ENCODE measurements at places on chromosomes 5 and 9.

DNA sequence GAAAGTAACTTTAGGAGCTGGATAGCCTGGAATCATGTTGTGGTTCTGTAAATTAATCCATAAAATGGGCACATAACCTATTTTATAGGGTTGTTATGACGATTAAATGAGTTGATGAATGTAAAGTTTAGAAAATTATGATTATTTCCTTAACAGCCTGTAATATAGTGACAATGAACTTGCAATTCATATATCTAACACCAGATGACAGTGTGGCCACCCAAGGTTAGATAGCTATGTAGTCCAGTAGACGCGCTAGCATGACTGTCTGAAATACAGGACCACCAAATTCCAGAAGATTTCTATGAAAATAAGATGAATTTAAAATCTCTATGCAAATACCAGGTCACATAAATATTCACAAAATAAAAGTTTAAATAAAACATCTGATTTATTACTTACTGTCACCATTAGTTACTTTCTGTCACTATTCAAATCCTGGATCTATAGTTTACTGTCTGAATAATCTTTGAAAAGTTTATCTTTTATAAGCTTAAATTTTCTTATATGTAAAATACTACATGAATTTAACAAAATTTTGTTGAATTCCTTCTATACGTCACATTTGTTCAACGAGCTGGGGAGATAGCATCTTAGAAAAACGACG, 26.1 kb upstream of the MACIR start:
- no peak for DNase-seq

- no peak for DNase-seq
These were observed 150.8 kb downstream of the MEF2C start for GRCh38 chr5:88732181-88732633.

DNA sequence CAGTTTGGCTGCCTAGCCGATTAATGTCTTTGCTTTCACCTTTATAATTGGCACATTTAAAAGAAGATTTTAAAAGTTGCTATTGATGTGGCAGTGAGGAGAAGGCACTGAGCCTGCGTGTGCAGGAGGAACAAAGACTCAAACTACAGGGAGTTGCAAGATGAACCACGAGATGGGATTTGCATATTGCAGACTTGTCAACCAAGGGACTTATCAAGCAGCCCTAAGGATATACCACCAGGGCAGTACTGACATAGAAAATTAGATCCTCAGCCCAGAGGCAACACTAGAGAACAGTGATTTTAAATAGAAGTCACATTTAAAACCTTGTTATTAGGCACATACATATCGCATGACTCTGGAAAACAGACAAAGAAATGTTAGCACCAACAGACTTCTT, 342.6 kb downstream of the GLIS3 start:
- DNase-seq: no peak

DNA sequence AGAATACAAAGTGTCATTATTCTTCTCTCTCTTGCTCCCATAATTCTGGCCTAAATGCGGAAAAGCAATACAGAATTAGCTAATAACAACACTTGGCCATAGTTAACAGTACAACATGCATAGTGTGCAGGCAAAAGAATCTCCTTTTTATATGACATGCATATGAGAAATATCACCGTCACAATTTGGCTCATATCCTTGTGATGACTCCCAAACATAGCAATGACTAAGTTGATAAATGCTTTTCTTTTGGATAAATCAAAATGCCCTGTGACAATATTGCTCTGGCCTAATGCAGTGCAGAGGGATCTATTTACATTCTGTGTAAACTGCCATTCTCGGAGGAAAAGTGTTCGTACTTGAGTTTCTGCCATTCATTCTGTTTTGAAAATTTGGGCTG, 121.9 kb upstream of the GHR start:
- no peak for DNase-seq

DNA sequence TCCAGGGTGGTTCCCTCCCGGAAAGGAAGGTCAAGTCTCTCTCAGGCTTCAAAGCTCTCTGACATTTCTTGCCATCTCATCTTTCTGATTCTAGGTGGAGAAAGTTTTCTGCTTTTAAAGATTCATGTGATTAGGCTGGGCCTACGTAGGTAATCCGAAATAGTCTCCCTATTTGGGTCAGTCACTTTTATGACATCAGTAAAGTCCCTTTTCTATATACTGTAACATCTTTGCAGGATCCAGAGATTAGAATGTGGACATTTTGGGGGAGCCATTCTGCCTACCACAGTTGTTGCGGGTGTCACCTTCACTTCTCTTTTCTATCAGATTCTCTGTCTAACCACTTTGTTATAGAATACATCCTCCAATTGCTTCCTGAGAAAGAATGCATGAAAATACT, 1.9 kb upstream of the RNF180 start:
- DNase-seq: no peak

- DNase-seq: no peak
These were observed 207.9 kb downstream of the C9orf50 start for GRCh38 chr9:129412814-129413536.

DNA sequence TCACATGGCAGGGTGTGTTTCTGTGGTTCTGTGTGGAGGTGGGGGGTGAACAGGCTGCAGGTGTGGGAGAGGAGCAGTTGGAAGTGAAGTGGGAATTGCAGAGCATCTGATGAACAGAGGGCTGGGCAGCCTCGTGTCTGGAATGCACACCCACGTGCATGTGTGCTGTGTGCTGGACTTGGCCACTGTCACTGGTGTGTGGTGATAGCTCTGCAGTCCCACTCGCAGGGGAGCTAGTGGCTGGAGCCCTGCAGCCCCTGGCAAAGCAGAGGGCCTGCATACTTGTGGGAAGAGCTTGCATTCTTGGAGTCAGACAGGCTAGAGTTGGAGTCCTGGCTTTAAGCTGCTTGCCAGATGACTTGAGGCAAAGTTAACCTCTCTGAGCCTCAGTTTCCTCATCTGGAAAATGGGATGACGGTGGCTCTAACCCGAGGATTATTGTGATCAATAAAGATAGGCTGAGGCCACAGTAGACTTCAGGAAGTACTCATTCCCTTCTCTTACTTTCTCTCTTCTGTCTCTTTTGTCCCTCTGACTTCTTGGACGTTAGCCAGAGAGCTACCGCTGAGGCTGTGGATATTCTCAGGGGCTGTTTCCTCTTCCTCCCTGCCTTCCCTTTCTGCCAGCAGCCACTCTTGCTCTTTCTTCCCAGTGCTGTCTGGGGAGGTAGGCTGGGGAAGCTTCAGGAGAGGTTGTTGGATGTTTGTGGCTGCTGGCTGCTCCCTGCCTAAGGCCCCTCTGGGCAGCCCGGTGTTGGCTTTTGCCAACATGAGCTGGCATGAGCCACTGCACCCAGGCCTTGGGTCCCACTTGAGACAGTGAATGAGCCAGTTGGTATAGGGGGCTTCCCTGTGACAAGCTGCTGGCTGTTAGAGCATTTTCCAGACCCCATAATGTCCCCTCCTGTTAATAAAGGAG, 18.3 kb downstream of the PSAT1 start:
- no peak for DNase-seq

DNA sequence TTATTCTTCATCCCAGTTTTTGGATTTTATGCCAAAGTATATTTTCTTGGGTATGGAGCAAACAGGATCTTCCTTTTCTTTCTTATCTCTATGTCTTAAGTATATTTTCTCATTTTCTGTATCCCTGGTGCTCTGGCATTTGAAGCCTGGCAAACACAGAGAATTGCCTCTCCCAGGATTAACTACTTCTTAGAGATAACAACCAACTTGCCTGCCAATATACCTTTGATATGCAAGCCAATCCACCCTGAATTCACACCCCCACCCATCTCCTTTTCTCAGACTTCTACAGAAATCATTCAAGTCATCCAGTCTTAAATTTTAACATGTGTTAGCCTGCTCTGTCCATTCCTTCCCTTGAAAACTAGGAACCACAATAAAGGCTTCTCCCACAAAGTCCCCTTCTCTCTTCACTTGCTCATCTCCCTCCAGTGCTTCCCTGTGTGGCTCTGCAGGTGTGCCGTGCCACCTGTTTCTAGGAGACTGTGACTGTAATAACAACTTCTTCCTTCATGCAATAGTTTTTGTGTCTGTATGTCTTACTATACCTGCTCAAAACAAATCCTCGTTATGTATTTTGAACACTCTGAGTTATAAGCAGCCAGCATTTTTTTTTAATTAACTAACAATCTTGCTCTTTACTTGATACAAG, 649.7 kb upstream of the RIOK2 start:
- no peak for DNase-seq

GRCh38 chr5:7802855-7803254, 48.1 kb downstream of the CFAP90 start:
- no peak for DNase-seq

DNA sequence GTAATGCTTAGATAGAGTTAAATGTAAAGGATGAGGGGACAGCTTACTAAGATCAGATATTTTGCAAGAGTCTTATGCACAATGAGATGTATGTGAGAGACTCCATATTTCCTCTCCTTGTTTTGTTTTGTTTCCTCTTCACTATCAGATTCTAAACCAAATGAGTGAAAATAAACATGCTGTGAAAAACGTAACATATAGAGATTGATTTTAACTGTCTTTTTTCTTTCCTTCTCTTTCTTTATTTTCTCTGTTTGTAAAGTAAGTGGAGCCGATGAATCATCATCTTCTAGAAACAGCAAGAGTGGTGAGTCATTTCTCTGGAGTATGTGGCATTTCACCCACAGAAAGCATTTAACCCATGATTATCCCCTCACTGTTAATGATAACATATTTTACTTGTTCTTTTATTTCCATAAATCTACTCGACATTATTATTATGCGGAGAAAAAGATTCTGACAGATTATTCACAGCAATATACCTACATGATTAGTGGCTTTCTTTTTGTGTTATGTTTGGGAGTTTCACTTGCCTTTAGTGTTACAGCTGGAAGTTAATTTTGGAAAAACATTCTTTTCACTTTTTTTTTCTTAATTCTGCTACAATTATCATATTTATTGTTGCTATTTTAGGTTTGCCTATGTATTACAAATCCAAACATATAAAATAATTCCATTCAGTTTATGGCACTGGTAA, 2.1 kb upstream of the ANXA1 start:
- no peak for DNase-seq

DNA sequence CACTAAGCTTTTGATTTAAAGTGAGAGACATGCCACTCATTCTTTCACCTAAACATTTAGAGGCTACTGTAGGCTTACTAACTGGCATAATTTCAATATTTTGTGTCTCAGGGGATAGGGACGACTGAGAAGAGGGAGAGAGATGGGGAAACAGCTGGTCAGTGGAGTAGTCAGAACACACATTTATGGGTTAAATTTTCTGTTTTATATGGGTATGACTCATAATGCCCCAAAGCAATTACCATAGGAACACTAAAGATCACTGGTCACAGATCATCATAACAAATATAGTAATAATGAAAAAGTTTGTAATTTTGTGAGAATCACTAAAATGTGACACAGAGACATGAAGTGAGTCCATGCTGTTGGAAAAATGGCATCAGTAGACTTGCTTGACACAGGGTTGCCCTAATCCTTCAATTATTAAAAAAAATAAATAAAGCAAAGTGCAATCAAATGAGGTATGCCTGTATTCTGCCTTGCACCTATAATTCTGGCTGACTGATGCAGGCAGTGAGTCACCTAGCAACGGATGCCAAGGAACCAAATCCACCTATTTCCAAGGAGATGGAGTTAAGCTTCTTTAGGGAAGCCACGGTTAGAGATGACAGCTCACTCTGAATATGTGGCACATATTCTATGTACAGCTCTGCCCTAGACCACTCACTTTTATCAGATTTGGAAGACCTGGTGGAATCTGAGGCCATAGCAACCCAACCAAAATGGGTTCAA, 166.1 kb downstream of the MARCHF11 start:
- no peak for DNase-seq

DNA sequence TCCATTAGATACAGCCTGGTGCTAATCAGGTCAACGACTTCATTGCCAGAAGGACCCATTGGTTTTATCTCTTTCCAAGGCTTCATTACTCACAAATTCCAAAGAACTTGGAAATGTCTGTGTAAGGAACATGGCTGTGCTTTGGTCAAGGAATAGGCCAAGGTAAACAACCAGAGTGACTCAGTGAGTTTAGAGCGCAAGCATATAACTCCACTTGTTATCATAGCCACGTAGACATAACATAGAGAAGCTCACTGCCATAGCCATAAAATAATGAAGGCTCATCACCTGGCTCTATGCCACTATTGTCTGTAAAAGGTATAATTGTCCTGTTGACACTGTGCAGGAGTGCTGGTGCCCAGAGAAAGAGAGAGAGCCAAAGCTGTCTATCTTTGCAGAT, 139.3 kb upstream of the PLCXD3 start:
- no peak for DNase-seq
